ENCODE measurements at places on chromosomes 12 and 14.

DNA sequence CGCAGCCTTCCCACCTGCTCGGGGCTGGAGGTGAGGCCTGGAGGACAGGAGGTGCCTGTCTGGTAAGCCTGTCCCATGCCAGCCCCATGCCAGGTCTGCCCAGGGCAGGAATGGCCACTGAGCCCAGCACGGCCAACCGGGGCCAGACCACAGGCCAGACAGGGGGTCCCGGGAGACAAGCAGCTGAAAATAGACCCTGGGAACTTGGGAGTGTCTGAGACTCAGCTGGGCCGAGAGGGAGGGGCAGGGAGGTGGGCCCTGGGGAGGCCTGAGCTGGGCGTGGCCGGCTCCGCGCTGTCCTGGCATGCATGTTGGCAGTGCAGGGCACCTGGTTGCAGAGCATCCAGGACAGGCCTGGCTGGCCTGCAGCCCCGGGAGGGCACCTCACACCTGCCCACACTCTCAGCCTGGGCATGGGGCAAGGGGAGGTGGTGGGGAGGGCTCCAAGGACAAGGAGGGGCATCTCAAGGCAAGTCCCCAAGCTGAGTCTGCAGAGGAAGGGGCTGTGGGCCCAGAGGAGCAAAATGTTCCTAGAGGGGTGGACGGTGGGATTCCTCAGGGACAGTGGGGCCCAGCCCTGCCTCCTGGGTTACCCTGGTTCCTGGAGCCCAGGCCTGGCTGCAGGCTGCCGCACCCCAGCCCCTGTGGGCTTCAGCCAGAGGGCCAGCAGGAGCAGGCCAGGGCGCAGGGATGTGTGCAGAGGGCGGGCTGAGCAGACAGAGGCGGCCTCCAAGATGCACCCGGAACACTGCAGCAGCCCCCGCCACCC, 3.2 kb upstream of the CRIP1 start:
- DNase-seq = no peak

DNA sequence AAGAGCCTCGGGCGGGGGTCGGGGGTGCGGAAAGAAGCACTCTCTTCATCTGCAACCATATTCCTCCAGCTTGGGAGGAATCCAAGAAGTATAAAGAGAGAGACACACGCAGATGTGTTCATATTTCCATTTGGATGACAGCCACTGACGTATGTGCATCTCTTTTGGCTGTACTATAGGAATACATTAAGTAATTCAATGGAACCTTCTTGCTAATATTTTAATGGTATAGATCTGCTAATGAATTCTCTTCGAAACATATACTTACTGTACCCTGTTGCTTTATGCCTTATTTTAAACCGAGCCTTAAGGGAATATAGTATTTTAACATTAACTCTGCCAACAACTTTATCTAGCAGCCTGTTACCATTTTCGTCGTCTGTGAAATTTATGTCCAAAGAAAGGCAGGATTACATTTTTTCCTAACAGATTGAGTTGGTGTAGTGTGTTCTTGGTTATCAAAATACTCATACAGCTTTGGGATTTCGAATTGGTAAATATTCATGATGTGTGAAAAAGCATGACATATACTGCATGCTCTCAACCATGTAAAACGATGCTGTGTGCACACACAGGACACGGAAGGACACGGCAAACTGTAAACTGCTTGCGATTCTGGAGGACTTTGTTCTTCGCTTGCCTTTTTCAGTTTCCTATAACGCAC, 84.5 kb downstream of the CCDC88C start:
- no peak for DNase-seq

GRCh38 chr12:77429426-77429825, 364.1 kb upstream of the E2F7 start:
- no peak for DNase-seq

GRCh38 chr12:108257004-108257403, 82.1 kb downstream of the CMKLR1 start:
- no peak for DNase-seq

- DNase-seq = no peak
Observed at GRCh38 chr14:74213907-74214803, 25.1 kb upstream of the VSX2 start.

- DNase-seq = no peak
Observed at GRCh38 chr14:66242001-66242400, 244.2 kb upstream of the CCDC196 start.

- DNase-seq = no peak
Observed at GRCh38 chr12:110921262-110921661, 883 bp upstream of the MYL2 start.

DNA sequence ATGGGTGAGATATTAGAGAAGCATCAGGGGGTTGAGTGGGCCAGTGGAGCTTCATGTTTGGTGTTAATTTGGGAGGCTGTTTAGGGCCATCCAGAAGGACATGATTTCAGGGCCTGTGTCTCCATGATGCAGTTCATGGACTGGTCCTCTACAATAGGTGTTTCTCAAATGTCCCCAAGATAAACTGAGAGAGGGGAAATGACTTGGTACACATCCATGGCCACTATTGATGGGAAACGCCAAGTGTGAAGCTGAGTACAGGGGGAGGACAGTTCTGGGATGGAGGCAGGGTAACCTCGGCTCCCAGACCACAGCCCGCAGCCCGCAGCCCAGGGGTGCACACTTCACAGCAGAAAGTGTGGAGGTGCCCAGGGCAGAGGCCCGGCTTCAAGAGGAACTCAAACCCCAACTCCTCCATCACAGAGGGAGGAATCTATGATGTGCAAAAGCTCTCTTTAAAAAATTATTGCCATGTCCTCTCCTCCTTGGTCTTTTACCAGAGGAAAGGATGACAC, 33.3 kb downstream of the CACNA2D4 start:
- no peak for DNase-seq

DNA sequence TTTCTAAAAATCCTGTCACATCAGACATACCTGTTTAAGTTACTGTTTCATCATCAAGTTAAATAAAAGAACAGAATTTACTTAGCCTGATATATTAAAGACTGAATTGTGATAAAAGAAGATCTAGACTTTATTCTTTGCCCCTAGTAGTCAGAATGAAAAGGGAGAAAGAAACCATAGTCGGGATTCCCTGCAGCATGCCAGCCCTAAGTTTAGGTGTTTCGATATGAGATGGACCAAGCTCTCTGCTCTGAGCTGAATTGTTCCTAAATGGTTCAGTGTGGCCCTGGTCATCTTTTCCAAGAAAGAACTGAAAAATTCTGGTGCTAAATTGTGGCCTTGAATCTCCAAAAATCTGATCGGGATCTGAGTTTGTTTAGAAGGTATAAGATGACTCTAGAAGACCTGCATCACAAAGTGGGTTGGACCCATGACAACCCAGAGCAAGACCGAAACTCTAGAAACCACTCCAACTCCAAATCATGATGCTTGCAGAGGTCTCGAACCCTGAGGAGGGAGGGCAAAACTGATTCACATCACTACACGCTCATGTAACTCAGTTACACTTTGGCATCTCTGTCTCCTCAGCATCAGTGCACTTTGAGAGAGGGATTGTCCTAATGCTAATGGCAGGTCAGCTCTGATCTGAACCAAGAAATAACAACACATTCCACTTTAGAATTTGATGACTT, 15.7 kb downstream of the PTGER2 start:
- DNase-seq = no peak

- no peak for DNase-seq
Observed at GRCh38 chr12:132079200-132079599, 64.9 kb downstream of the DDX51 start.

- DNase-seq = no peak
Observed at GRCh38 chr14:64654901-64655300, 49.3 kb upstream of the PLEKHG3 start.

GRCh38 chr12:115709540-115710011, 567.9 kb downstream of the MED13L start:
- no peak for DNase-seq

- no peak for DNase-seq
Observed at GRCh38 chr12:27048822-27049752, 26.7 kb downstream of the MED21 start.

- DNase-seq = no peak
Observed at GRCh38 chr12:1332327-1332726, 262.1 kb downstream of the FBXL14 start.

- DNase-seq = no peak
Observed at GRCh38 chr12:23236811-23237210, 611.8 kb downstream of the ETNK1 start.

- DNase-seq = no peak
Observed at GRCh38 chr12:100986595-100987547, 192.3 kb downstream of the ANO4 start.

GRCh38 chr12:2032506-2032905, 20.3 kb upstream of the CACNA1C start:
- no peak for DNase-seq

DNA sequence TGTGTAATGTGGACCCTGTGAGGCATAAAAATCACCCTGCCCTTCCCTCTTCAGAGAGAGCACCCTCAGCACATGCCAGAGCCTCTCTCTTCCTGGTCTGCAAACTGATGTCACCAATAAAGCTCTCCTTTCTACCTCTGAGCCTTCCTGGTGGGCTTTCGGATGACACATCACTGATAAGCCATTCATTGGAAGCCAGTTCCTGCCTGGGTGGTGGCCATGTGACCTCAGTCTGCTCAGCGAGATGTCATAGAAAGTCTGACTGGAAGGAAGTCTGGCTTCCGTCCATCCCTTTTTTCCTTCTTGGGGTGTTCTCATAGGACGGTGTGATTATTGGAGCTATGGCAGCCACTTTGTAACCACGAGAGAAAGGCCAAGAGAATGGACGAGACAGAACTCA, 95.7 kb downstream of the PIWIL1 start:
- DNase-seq = no peak

GRCh38 chr12:81644503-81644902, 114.6 kb downstream of the PPFIA2 start:
- no peak for DNase-seq

DNA sequence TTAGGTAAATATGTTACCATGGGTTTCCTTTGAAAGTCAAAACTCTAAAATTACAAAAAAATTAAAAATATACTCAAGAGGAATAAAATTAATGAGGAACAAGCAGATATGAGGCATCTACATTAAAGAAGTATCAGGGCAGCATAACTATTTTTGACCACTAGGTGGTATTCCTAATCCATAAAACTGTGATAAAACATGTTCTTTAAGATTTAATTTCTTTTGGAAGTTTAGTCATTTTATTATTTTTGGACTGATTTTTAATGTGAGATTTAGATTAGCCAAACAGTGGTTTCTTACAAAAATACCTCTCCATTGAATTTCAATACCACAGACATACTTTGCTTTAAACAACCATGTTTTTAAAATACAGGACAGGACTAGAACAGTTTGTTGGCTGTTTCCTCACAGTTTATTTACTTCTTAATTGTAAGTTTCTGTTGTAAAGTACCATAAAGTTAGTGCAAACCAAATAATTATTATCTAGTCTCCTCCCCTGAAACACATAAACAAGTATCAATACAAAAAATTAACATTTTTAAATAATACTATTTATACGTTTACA, 49.8 kb downstream of the NTS start:
- no peak for DNase-seq

- DNase-seq = no peak
Observed at GRCh38 chr14:90773705-90774104, 42.5 kb downstream of the TTC7B start.

GRCh38 chr14:22887260-22887989, 4.4 kb downstream of the REM2 start:
- DNase-seq = no peak

GRCh38 chr14:38663382-38663781, 407.5 kb upstream of the CLEC14A start:
- DNase-seq = no peak

GRCh38 chr14:64721899-64722298, 17.7 kb downstream of the PLEKHG3 start:
- no peak for DNase-seq

GRCh38 chr14:100075681-100076080, 10.5 kb downstream of the EVL start:
- no peak for DNase-seq
